Immature natural killer cell (primary cell): ENCODE measurements at places on chromosomes 13 and 19. TPM values are rescaled to one million over a fixed set of nuclear protein-coding genes. Genes with fewer than 3 reads are reported as not detected.

The ATCAY gene
- polyA plus RNA-seq: not detected

DNA sequence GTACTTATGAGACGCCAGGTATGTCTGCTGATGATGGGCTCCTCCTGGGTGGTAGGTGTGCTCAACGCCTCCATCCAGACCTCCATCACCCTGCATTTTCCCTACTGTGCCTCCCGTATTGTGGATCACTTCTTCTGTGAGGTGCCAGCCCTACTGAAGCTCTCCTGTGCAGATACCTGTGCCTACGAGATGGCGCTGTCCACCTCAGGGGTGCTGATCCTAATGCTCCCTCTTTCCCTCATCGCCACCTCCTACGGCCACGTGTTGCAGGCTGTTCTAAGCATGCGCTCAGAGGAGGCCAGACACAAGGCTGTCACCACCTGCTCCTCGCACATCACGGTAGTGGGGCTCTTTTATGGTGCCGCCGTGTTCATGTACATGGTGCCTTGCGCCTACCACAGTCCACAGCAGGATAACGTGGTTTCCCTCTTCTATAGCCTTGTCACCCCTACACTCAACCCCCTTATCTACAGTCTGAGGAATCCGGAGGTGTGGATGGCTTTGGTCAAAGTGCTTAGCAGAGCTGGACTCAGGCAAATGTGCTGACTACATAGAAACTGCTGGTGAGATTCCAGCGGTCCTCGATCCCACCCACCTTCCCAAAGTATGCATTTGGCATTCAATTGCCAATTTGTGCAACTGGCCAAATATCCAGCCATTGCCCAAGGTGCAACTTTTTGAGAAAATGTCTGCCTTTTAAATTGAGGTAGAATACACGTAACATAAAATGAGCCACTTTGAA, 10.2 kb downstream of the OR2Z1 start:
- no peak for DNase-seq

DNA sequence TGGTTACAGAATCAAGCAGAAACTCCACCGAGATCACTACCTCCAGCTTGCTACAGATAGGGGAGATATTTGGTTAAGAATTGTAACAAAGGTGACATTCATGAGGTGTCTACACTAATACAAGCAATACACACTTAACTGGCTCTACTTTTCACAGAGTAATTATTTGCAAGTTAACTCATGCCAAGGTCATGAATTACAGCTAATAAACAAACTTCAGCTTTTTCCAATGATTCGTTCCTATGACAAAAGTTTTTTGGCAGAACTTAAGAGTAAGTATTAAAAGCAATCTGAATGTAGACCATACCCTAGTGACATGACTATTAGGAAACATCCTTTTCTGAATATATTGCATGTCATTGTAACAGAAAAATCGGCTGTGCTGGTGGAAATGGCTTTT, 72.1 kb downstream of the LHFPL6 start:
- no peak for DNase-seq

GRCh38 chr13:109203587-109203986, 574.2 kb downstream of the MYO16 start:
- no peak for DNase-seq

GRCh38 chr19:32336259-32337083, 8.9 kb upstream of the ZNF507 start:
- DNase-seq: no peak

- DNase-seq: no peak
Measured at GRCh38 chr19:23056516-23056915, 53.5 kb upstream of the ZNF728 start.
